Liver (tissue), 10 donors: ENCODE measurements at places on chromosomes 5 and 9.

DNA sequence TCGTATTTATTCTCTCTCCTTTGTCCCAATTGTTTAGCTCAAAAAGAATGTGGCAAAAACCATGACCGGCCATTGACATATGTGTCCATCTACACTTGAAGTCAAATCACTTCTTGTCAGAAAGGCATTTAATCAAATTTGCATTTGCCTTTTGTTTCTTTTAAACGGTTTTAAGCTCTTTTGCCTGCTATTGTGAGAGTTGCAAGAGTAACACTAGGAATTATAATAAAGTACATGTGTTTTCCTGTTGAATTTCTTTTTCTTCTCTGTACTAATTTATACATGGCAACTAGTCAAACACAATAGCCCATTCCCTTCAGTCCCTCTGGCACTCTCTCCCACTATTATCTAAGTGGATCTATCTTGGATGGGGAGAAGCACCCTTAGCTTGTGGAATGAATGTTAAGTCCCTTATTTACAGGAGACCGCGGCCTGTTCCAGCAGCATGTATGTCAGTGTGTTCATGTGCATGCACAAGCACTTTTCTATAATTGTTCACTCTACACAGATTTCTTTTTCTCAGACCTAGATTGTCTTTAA lies 3.2 kb downstream of the ADAMTSL1 start:
- no peak for DNase-seq

DNA sequence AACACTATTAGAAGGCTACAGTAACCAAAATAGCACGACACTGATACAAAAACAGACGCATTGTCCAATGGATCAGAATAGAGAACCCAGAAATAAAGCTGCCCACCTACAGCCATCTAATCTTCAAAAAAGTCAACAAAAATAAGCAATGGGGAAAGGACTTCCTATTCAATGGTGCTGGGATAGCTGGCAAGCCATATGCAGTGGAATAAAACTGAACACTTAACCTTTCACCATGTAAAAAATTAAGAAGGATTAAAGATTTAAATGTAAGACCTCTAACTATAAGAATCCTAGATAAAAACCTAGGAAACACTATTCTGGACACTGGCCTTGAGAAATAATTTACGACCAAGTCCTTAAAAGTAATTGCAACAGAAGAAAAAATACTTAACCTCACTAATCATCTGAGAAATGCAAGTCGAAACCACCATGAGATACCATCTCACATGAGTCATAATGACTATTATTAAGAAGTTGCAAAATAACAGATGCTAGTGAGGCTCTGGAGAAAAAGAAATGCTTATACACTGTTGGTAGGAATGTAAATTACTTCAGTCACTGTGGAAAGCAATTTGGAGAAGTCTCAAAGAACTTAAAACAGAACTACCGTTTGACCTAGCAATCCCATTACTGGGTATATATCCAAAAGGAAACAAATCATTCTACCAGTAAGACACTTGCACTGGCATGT lies 203.3 kb upstream of the CDH9 start:
- DNase-seq = no peak

- DNase-seq = no peak
These were observed 39.2 kb upstream of the PCA3 start for GRCh38 chr9:76725011-76725546.

DNA sequence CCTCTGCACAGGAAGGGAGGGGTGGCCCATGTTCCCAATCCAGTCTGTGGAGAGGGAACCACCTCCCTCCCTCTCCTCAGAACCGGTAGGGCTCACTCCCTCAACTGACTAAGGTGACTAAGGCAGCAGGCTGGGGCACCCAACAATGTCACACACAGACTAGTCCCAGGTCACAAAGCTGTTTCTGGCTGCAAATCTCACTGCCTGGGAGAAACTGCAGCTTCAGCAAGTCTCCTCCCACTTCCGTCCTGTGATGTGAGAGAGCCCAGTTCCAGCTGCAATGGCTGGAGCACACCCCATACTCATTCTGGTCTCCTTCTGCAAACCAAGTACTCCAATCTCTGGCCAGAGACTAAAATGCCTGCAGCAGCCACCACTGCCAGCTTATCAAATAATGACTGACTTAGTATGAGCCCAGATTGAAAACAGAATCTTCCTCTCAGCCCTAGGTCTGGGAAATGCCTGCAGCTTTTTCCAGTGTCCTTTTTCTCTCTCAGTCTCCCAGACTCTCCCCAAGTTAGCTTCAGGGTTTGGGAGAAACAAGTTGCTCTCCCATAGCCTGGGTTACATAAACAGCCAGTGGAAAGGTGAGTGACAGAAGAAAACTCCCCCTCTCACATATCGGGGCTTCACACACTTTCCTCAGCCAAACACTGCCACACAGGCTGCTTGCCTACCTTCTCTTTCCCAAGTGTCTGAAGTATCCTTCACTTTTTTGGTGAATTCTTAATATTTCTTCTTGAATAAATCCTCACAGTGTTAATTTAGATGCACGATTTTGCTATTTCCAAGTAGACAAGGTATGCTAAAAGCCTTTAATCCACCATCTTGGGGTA lies 247.4 kb upstream of the RASA1 start:
- DNase-seq = no peak

DNA sequence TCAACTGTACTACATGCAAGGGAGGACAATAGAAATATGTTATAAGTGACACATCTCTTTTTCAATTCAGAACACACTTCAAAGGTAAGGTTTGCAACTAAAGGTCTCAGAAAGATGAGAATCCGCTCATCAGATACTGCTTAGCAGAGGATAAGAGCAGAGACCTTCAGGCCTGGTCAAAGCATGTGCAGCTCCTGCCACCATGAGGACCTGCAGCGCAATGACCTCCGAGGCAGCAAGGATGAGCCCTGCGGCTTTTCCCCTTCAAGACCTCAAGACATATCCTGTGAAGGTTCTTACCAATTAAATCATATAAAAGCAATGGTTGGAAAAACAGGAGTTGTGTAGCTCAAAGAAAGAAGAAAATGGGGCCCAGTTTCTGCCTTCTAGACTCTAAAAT lies 135.8 kb downstream of the TRIM36 start:
- no peak for DNase-seq
